H9 (cell line): ENCODE measurements at places on chromosomes 2 and 18.

DNA sequence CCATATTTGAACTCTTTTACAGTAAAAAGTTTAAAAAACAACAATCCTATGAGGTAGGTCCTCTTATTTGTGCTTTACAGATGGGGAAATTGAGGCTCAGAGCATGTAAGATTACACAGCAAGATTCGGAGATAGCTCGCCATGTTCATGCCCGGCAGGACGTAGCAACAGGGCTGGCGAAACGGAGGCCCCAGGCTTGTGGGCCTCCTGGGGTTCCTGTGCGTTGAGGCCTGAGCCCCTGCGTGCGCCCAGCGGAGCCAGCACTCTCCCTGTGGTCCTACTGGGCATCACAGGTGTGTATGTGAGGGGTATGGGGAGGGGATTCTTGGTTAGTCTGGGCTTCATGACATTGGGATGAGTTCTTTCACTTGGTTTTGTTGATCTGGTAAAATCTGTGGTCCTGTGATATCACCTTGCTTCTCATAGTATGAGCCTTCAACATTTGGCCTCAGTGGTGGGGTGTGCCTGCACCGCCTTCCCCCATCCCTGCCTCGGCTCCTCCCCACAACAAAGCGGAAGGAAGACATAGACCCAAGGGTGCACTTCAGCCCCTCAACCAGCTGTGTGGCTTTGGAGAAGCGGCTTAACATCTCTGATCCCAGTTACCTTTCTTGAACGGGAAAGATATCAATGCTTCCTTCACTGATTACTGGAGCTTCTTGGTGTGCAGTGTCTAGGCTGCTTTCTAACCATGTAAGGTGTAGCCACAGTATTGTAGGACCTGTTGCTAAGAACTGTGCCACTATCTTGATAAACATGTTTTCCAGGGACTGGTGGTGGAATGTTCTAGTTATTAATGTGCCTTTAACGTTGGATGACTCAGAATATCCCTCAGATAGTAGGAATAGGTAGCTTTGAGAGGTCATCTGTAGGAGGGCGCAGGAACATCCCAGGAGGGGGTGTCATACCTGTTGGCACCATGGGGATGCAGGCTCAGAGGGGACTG, 37.2 kb downstream of the HPCAL1 start:
- DNase-seq, result no peak

DNA sequence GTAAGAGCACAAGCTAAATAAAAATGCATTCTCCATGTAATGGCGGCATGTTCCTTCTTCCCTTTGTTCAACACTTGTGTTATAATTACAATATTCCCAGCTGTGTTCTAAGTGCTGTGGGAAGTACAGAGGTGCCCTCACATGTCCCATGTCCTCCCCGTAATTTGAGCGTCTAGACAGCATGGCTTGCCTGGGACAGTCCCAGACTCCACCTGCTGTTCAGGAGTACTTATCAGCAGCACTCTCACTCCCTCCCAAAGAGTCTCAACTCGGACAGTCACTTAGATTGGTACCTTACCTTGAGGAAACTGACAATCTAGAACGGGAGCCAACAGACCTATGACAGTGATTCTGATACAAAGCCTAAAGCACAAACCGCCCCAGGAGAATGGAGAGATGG, 370.5 kb downstream of the EIPR1 start:
- no peak for DNase-seq

- no peak for DNase-seq
Measured at GRCh38 chr2:134361648-134362047, 107.8 kb downstream of the MGAT5 start.

- no peak for DNase-seq
Measured at GRCh38 chr2:15176604-15177003, 384.5 kb downstream of the NBAS start.

GRCh38 chr18:59689756-59690155, 7.5 kb downstream of the CCBE1 start:
- no peak for DNase-seq

DNA sequence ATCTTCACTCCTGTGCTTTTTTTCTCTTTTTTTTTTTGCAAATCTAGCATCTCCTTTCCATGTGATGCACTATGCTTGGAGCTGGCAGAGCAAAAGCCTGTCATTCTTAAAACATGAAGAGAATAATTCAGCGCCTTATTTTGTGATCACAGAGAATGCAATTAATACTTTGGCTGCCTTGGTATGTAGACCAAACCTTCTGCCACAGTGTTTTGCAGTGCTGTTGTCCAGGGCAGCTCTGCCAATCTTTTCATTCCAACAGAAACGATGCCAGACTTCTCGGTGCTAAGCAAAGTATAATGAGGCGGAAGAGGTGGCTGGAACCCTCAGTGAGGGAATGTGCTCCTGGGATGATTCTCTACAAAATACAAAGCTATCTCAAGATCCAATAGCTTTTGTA, 25.6 kb downstream of the BCL2 start:
- no peak for DNase-seq

GRCh38 chr2:69499966-69500365, 62.7 kb upstream of the NFU1 start:
- DNase-seq, result no peak

DNA sequence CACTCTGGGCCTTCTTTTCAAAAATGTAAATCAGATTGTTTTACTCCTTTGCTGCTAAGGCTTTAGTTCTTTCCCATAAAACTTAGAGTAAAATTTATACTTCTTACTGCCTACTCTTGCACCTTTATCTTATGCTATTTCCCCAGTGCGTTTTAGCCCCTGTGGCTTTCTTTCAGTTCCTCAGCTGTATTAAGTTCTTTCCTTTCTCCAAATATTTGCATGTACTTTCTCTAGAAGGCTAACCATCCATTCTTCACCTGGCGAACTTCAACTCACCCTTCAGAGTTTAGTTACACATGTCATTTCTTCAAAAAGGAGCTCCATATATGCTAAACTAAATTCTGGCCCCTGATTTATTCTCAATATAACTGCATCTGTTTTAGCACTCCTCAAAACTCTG, 160.7 kb downstream of the FSHR start:
- no peak for DNase-seq

DNA sequence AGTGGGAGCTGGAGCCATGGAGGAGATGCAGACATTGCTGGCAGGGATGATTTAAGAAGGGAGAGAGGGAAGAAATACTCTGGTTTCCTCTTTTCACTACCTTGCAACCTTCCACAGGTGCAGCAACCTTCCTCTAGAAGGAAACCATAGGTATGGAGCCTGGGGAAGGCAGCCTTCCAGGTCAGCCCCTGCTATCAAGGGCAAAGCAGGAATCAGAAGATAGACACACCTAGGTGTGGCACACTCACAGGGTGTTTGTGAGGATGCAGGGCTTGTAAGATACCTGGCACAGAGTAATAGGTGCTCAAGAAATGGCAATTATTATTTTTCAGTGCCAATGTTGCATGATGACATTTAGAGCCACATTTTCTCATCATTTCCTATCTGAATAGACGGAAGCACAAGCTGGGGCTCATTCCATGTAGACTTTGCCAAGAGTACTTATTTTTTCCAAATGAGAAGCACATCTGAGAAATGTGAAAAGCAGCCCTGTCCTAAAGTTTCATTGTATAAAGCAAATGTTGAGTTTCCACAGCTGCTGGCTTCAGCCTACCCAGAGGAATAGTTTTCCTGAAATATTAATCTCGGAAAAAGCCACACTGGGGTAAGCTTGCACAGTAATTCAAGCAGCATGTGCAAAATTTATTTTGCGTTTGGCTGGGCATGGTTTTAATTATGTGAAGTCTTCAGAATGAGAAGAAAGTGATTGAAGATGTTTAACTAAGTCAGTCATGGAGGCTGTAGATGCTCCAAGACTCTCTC, 20.6 kb downstream of the EVA1A start:
- no peak for DNase-seq

GRCh38 chr18:38367473-38367872, 801.9 kb upstream of the CELF4 start:
- no peak for DNase-seq

- no peak for DNase-seq
Measured at GRCh38 chr2:233836359-233836758, 18.0 kb downstream of the HJURP start.

DNA sequence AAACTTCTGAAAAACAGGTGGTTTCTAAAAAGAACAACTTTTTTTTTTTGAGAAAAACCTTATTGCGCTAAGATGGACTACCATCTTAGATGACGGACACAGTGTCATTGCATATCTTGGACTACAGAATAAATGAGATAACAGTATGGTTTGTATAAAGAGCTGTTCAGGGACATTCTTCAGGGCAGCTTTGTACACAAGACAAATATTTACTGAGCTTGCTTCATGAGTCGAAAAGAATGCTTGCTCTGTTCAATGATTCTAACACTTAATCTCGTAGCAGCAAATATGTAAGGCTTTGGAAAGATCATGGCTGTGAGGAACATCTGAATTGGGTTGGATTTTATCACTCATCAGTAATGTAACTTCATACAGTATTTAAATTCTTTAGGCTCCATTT, 282.5 kb upstream of the CWC22 start:
- DNase-seq, result no peak

- no peak for DNase-seq
Measured at GRCh38 chr2:129181963-129182362, 797.5 kb upstream of the RAB6C start.

GRCh38 chr18:316393-316792, 48.5 kb upstream of the THOC1 start:
- DNase-seq, result no peak

DNA sequence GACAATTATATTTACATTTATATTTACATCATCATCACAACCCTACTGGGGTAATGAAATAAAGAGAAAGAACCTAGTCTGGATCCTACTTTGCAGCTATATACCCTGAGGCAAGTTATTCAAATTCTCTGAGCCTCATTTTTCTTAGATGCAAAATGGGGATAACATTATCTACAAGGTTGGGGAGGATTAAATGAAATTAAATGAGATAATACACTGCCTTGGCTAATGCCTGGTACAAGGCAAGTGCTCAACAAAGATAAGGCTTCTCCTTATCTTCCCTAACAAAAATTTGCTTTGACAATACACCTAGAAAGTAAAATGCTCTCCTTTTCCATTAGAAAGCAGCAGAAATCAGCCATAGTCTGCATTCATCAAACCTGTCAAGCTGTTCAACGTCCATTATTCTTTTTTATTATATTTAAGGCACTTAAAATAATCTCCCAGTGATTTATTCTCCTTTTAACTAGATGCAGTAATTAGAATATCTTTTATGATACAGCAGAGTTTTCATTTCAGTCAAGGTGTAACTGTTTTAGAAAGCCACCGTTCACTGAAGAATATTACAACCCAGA, 44.8 kb downstream of the TCF4 start:
- DNase-seq, result no peak

GRCh38 chr2:72630767-72631166, 195.1 kb downstream of the EXOC6B start:
- no peak for DNase-seq

DNA sequence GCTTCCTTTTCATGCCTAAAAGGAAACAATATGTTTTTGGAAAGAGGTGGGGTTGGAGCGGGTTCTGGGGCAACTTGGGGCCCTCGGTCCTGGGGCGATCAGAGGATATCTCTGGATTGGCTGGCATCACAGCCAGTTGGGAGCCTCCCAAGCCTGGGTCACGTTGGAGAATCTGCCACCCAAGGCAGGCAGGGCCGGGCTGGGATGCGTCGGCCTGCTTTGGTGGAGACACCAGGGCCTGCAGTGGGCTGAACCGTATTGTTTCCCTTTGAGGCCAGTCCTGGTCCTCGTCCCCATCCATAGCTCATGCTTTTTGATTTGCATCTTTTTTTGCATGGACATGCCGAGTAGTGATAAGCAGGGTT, 235.8 kb downstream of the ATAD2B start:
- DNase-seq, result no peak

GRCh38 chr2:239889641-239890121, 135.5 kb downstream of the NDUFA10 start:
- DNase-seq, result no peak

- DNase-seq, result no peak
Measured at GRCh38 chr2:157259386-157259785, 1.9 kb downstream of the GALNT5 start.
